ENCODE measurements at places on chromosomes 5 and 9.

DNA sequence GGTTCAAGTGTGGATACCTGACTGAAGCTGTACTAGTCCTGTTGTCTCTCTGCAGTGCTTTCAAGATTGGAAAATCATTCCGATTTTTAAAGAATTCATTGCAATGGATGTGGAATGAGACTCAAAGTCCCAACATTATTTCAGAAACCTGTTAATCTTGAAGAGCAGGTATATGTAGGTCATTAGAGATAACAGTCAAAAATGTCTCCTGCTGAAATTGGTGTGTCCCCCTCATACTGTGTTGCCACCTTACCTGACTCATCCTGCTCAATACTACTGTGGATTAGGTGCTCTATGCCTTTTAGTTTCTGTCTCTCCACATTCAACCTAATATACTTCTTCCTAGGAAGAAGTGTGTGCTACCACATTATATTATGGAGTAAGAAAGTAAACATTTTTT, 91.1 kb upstream of the NR3C1 start:
- DNase-seq: no peak

- DNase-seq: no peak
These were observed 83.7 kb upstream of the TMED7 start for GRCh38 chr5:115709585-115709984.

DNA sequence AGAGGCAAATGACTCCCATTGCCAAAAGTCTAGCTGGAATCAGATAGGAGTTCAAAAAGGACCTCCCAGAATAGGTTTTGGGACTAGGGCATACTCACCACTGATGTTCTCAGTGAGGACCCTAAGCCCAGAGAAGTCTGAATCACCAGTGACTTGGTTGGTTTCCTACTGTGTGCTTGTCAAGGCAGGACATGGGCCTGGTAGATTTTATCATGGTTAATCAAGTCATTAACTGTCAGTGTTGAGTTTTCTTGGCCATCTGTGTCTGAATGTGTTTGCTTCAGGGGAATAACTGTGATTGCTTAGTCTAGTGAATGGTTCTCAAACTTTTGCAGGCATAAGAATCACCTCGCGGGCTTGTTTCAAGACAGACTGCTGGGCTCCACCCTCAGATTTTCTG, 99.0 kb upstream of the GDNF start:
- DNase-seq: no peak

GRCh38 chr5:3195994-3196393, 399.6 kb upstream of the IRX1 start:
- no peak for DNase-seq

DNA sequence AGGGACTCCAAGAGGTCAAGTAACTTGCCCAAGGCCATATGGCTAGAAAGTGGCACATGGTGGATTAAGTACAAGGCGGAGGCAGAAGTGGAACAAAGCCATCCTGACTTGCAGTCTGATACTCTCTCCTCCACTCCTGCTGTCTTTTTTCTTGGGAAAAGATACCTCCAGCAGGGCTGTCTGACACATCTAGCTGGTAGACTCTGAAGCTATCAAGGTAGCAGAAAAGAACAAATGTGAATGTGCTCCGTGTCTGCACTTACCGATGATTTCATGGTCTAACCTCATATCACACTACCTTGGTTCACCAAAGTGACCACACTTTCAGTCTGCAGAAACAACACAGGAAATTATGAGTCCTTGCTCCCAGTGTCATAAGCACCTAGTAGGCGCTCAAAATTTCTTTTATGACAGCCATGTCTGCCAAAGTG, 284.8 kb downstream of the CRB2 start:
- no peak for DNase-seq

GRCh38 chr5:16866795-16867576, 69.1 kb downstream of the MYO10 start:
- peak; percentile 64 for DNase-seq

DNA sequence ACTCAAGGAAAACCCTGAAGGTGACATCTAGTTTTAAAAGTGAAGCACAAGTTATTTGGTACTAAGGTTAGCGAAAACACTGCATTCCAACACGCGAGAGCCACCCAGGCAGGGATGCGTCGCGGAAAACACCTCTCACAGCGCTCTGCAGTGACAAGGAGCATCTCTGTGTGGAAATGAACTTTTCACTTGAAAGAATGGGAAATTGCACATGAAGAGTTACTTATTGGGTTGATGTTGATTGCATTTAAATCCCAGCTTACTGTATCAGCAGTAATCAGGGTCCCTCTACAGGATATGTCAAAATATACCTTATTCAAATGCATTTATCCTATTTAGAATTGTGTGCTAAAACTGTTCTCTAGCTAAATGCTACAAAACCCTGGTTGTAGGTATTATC, 144.4 kb downstream of the BNC2 start:
- DNase-seq: no peak

GRCh38 chr9:133645021-133645765, 9.0 kb downstream of the DBH start:
- no peak for DNase-seq

GRCh38 chr5:173764332-173765028, 123.7 kb upstream of the CPEB4 start:
- DNase-seq: no peak

DNA sequence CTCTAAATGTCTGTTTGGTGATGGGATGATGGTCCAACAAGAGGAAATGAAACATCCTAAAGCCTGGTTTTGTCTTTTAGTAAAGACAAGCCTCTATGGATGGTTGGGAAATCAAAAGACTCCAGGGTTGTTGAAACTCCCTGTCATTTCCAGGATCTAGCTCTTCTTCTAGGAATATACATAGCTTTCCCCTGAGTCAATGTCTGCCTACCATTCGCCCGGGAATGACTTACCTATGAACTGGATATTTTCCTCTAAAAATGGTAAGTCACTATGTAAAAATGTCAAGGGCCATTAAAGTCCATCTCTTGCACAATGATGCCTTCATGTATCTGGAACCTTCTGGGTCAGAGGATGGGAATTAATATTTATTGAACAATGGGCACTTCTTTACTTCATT, 11.1 kb upstream of the KIF12 start:
- DNase-seq: no peak

GRCh38 chr9:126423142-126423915, 96.7 kb downstream of the MVB12B start:
- DNase-seq: no peak

DNA sequence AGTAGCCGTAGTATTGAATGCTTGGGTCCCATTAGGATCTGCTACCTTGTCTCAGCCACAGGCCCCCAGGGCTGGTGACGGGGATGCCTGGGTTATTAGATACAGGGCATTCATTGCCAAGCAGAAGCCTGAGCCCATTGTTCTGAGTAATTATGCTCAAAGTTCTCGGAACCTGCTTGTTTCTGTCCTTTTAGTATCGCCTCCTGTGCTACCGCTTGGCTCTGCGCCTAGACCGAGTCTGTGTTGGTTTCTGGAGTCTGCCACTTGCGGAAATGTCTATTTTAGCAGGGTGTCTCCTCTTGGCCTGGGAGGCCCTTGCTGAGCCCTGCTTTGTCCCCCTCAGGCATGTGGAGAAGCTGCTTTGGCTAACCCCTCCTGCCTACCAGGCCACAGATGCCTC, 506.1 kb downstream of the BNC2 start:
- DNase-seq: no peak

- no peak for DNase-seq
These were observed 73.5 kb upstream of the LRRTM2 start for GRCh38 chr5:138948471-138949222.

- DNase-seq: no peak
These were observed 360.2 kb downstream of the ENC1 start for GRCh38 chr5:74280306-74280705.

- no peak for DNase-seq
These were observed 4.0 kb upstream of the TRAF2 start for GRCh38 chr9:136882109-136882946.

- DNase-seq: no peak
These were observed 82.3 kb upstream of the SIMC1 start for GRCh38 chr5:176155922-176156359.

- DNase-seq: peak; percentile 73
These were observed 155.5 kb upstream of the NMUR2 start for GRCh38 chr5:152560512-152561137.

DNA sequence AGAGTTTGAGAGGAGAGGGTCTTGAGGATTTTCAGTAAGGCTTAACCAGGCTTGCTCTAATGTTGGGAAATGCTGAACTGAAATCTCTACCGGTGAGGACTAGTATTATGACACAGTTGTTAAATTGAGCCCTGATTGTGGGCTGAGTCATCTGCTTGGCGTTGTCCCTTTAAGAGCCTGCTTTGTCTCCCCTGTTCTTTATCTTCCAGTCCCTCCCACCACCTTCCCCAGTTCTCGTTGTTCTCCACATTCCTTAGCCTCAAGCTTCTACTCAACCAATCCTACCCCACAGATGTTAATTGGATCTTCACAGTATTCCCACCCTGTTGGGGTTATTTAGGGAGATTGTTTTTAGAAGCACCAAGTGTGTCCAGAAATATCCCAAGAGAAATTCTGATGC, 57.6 kb downstream of the ANKRD55 start:
- DNase-seq: peak; percentile 20

DNA sequence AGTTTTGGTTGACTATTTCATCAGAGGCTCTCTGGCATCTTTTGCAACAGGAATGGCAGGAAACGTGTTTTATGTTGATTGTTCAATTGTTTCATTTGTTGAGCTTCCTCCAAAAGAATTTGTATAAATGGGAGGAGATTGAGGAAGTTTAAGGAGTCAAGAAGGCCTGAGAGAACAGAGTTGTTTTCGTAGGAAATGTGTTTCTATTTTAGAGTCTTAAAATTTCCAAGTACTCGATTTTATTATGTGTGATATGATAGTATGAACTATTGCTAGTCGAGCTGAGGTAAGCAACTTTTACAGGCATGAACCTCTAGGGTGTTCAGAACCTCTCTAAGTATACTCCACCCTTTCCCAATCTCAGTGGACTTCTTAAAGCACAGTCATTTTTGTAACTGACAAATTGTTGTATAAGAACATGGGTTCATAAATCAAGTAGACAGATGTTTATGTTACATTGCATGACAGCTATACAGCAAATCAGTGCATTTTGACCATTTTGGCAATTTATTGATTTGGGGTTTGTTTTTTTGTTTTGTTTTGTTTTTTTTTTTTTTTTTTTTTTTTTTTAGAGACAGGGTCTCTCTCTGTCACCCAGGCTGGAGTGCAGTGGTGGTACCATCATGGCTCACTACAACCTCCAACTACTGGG, 47.4 kb downstream of the POLK start:
- no peak for DNase-seq

DNA sequence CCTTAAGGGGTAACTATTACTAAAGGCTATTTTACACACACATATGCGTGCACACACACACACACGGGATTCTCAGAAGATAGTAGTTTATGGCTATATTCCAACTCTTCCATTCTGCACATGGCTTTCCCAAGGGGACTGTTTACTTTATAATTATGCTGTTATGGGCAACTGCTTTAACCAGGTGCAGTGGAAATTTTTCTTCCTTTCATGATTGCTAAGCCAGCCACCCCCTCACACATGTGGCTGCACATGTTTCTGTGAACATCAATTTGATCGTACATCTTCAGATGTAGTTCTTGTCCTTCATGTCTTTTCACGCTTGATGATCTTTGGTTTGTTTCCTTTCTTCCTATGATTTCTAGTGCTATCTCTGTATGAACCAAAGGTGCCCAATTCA, 37.0 kb downstream of the MRPS30 start:
- no peak for DNase-seq

DNA sequence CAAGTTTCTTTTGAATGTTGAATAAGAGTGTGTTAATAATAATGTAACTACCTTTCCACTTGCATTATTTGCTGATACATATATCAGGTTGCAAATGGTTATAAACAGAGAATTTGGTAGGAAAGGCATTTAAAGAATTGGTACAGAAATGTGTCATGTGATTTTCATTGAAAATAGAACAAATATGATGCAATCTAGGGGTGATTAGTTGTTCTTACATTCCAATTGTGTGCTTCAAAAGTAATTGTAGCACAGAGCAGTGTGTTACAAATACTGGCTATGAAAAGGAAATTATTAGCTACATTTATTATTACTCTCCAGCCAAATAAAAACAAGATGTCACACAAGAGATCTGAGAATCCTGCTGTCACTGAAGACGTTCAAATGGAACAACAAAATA, 61.8 kb upstream of the PRDM9 start:
- DNase-seq: no peak

GRCh38 chr5:146993876-146994530, 115.4 kb upstream of the PPP2R2B start:
- DNase-seq: no peak

DNA sequence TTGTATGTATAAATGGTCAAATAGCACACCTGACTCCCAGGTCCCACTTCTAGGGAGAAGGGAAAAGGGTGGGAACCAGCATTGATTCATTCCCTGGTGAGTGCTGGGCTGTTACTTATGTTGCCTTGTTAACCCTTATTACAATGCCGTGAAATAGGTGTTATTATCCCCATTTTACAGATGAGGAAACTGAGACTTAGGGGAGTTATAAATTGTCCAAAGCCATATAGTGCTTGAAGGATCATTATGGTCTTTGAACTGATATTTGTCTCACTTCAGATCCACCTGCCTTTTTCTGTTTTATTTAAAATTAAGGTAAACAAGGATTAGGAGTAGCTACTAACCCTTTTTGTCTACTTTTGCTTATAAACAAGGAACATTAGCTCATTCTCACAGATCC, 16.5 kb downstream of the TMEM268 start:
- DNase-seq: no peak
